Stimulated activated CD4-positive, alpha-beta T cell treated with anti-CD3 and anti-CD28 coated beads, TNF-alpha, amount 100 ng/mL, for 48 hours (primary cell): ENCODE measurements at places on chromosomes 3 and 15.

GRCh38 chr15:76963596-76963995 is 31.3 kb upstream of the PSTPIP1 start:
- no peak for DNase-seq

DNA sequence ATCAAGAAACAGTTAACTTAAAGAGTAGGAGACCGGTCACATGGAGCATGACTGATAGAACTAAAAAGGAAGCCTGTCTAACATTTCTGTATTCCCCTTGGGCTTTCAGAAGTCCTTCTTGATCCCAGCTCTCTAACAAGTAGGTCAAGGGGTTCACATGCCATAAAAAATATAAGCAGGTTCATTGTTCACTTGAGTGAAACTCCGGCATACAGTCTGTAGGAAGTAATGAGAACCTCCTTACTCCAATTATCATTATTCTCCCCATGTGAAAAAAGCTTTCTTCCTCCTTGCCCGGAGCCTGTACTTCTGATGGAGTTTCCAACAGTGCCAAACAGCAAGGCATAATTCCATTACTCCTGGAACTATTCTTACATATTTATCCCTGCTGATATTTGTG is 242.8 kb upstream of the CNTN4 start:
- DNase-seq, result no peak

DNA sequence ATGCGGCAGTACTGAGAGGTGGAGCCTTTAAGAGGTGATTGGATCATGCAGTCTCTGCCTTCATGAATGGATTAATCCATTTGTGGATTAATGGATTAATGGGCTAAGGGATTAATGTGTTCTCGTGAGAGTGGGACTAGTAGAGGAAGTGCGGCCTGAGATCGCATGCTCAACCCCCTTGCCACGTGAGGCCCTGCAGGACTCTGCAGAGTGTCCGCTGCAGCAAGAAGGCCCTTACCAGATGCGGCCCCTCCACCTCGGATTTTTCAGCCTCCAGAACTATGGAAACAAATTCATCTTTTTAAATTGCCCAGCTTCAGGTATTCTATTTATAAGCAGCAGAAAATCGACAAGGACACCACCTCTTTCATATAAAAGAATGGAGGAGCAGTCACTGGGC is 148.8 kb downstream of the TPRA1 start:
- DNase-seq, result no peak

- DNase-seq, result no peak
Observed at GRCh38 chr3:25586167-25586505, 78.6 kb downstream of the TOP2B start.

DNA sequence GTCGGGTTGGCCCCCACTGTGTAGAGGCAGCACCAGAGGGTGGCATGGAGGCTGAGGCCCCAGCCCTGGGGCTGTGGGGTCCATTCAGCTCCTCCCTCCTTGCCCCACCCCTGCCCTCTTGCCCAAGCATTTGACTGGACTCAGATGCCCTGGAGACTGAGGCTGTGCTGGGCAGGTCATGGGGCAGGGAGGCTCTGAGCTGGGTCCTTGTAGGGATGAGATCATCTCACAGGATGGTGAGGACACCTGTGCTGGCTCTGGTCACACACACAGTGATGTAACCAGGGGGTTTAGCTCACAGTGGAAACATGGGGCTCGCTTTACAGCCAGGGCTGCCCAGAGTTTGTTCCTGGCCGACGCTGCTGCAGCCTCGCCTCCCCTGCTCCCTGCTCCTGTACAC is 17.8 kb downstream of the ALPK3 start:
- no peak for DNase-seq

DNA sequence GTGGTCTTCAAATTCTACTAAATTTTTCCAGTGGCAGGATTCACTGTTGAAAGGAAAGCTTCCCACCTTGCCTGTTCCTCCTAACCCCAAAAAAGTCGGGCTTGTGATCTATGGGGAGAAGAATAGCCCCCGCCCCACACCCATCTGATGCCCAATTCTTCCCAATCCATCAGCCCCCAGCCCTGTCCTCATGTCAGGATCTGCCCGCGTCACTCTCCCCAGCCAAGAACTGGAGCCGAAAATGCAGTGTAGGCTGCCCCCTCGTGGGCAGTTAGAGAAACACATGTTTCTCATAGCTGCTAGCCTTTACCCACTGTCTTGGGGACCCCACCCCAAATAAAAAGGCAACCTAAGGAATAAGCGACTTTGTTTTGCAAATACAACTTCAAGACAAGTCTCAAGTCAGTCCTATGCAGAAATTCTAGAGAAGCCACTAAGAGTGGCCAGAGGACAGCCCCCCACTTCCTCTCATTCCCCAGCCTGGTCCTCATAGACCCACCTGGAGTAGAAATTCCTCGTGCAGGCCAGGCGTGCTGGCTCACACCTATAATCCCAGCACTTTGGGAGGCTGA is 13.0 kb upstream of the CSK start:
- no peak for DNase-seq

- DNase-seq, result no peak
Observed at GRCh38 chr3:81920816-81921215, 159.4 kb upstream of the GBE1 start.

DNA sequence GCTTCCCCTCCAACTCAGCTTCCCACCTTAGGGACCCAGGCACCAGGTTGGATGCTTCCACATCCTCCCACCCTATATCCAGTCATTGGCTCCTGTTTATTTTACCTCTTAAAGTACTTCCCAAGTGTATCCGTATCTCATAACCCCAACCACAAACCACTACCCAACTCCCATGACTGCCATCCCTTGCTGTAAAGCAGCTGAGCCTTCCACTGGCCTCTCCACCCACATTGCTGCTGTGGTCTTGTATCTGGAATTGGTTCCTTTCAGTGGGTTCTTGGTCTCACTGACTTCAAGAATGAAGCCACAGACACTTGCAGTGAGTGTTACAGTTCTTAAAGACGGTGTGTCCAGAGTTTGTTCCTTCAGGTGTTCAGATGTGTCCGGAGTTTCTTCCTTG is 79.8 kb upstream of the HRH1 start:
- DNase-seq, result no peak

GRCh38 chr3:58536501-58537411 is at the start of gene ACOX2:
ACOX2 (minus strand) TSS chr3:58537190; CDS start chr3:58535106, 2,084 bp downstream.
- no peak for DNase-seq

DNA sequence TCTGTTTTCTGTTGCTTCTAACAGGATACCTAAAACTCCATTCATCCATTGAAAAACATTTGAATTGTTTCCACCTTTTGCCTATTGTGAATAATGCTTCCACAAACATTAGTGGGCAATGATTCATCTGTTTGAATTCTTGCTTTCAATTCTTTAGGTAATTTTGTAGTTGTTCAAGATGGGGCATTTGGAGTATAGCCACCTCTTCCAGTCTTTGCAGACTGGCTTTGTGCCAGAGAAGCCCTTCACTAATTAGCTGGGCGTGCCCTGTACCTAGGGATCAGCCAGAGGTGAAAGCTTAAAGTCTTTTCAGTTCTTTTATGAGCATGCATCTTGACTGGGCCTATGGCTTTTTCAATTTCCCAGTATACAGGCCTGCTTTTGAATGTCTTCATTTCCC is 10.9 kb downstream of the RTP1 start:
- DNase-seq, result no peak

DNA sequence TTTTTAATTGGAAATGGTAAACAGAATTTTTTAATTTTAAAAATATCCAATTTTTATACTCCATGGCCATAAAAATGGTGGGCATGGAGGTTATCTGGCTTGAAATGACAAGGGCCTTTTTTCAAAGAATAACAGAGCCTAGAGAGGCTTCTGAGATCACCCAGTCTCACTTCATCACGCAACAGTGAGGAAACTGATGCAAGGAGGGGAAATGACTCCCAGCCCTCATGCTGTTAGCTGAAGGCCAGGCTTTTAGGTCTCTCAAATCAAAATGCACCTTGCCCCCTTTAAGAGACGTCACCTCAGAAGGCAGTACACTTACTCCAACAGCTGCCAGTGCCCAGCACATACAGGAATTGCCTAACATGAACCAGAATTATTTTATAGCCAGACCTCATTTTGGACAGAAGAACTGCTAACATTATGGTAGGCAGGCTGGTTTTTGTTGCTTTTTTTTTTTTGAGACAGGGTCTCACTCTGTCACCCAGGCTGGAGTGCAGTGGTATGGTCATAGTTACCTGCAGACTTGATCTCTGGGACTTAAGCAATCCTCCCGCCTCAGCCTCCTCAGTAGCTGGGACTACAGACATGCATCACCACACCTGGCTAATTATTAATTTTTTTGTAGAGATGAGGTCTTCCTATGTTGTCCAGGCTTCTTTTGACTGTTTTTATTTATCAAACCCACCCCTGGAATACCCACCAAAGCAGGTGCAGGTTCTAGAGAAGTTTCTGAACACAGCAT is 9.1 kb downstream of the RAB43 start:
- DNase-seq, result no peak

- DNase-seq, result no peak
Observed at GRCh38 chr3:154050216-154050615, 71.0 kb upstream of the ARHGEF26 start.

DNA sequence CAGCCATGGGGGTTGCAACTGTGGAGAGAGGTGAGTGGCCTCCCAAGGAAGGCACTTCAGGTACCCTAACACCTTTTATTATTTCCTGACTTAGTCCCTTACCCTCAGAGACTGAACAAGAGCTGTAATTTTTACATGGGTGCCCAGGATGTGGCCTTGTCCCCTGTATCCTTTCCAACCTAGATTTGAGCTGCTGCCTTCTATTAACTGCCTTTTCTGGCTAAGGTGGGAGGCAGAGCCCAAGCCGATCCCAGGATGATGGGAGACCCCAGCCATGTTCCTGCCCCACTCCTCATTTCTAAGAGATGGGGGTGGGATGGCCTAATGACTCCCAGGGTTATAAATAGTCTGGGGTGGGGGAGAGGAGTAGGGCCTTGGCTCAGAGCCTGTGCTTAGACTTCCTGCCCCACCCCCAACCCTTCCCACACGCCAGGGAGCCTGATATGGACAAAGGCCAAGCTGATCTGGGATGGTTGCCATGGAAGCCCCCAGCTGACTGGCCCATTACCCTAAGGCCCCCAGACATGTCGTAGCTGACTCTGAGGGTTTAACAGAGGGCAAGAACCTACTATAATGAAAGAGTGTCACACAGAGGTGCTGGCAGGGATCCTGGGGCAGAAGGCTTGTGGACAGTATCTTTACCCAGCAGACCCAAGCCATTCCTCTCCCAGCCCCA is 1.9 kb downstream of the KLHDC8B start:
- no peak for DNase-seq

- no peak for DNase-seq
Observed at GRCh38 chr3:141909408-141909807, 33.0 kb downstream of the ATP1B3 start.

DNA sequence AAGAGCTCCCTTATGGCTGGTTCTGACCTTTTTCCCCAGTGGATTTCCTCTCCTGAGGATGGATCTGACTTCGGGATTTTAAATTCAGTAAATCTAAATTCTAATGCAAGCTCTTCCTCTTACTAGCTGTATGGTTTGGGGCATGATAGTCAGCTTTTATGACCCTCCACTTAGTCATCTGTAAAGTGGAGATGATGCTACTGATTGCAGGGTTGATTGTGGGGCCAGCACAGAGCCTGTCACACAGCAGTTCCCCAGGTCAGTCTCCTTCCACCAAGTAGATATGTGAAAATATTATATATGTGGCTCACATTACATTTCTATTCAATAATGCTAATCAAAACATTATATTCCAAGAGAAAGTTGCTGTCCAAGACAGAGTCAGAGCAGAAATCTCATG is 141.3 kb upstream of the UBE2E1 start:
- DNase-seq, result no peak

- DNase-seq, result no peak
Observed at GRCh38 chr3:4751502-4752101, 227.6 kb upstream of the BHLHE40 start.

- DNase-seq, result no peak
Observed at GRCh38 chr3:46495901-46496456, 1.8 kb upstream of the RTP3 start.

GRCh38 chr15:64943512-64944225 is 32.0 kb downstream of the ANKDD1A start:
- no peak for DNase-seq

DNA sequence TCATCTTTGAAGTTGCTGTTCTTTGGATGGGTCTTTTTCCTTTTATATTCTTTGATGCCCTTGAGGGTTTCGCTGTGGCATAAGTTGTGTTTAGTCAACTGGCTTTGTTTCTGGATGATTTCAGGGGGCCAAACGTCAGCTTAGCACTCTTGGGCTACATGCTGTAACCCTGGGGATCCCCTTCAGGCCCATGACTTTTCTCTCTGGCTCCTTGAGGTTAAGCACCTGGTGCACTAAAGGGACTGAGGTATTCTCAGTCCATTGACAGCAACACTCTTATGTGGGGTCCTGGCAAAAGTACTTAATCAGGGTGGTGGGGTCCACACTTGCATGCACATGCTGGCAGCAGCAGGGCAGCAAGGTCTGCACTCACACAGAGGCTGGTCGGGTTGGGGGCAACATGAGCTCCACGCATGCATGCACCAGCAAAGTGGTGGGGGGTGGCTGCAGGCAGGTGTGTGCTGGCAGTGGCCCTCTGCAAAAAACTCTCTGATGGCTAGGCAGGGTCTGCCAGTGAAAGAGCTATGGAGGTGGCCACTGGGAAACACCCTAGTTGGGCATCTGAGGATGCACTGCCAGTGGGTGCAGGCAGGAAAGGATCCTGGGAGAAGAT is 38.1 kb upstream of the CD200R1L start:
- DNase-seq, result no peak

DNA sequence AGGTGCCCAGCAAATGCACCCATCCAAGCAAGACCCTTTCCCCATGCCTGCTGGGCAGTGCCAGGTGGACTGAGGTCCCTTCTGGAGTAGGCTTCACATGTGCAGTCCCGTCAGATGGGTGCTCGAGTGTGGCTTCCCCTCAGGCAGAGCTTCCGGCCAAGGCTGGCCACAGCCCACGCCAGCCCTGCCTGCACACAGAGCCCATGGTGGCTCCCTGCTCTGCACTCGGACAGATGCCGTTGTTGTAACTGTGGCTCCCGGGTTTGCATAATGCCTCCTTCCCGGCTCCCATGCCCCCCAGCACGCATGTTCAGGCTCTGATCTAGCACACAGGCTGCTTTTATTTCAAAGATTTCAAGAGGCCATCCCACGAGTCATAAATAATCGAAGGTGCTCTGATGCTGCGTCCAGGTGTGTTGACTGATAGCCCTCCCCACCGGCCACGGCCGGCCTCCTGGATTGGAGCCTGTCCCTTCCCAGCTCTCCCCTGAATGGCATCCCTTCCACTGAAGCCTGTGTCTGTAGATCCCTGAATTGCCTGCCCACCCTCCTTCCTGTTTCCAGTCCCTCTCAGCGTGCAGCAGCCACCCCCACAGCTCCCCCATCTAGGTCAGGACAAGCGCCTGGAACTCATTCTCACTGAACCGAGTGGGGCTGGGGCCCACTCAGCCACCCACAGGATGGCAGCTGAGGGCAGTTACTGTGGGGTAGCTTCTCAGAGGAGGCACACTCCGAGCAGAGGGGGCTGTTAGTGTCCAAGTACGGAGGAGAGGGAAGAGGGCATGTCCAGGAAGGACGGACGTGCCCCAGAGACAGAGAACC is 100.0 kb upstream of the LINGO1 start:
- DNase-seq, result no peak

DNA sequence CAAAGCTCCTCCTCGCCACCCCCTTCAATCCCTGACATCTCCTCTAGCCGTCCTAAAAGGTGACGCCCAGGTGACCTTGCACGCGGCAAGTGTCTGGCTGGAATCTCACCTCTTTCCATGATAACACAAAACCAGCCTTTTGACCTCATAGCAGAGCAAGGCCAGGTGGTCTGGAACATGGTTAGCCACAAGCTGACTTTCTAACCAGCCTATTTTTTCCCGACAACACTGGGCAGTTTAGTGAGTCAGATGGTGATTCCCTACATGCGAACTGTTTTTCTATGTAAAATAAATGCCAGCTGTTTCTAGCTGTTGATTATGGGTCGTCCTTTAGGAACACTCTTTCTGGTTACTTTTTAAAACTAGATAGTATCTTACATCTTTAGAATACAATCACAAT is 243.0 kb downstream of the CD47 start:
- DNase-seq, result no peak
